Activated gamma-delta T cell (primary cell): ENCODE measurements at places on chromosomes 3 and 15.

- no peak for DNase-seq
Observed at GRCh38 chr3:86658876-86659275, 332.1 kb downstream of the VGLL3 start.

DNA sequence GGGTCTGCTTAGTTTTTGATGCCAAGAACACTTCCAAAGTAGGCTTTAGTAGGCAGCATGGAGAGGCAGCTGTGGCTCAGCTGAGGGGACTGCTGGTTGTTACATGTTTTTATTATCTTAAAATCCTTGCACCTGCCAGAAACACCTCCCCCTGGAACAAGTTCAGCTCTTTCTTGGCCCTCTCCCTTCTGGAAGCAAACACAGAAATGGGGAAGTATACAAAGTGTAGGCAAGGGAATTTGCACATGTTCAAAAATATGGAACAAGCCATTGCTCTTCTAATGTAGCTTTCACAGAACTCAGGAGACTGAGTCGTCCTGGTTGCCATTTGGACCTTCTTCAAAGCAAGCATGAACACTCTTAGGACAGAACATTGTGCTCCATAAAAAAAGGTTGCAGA is 169.1 kb upstream of the SEMA6D start:
- no peak for DNase-seq

DNA sequence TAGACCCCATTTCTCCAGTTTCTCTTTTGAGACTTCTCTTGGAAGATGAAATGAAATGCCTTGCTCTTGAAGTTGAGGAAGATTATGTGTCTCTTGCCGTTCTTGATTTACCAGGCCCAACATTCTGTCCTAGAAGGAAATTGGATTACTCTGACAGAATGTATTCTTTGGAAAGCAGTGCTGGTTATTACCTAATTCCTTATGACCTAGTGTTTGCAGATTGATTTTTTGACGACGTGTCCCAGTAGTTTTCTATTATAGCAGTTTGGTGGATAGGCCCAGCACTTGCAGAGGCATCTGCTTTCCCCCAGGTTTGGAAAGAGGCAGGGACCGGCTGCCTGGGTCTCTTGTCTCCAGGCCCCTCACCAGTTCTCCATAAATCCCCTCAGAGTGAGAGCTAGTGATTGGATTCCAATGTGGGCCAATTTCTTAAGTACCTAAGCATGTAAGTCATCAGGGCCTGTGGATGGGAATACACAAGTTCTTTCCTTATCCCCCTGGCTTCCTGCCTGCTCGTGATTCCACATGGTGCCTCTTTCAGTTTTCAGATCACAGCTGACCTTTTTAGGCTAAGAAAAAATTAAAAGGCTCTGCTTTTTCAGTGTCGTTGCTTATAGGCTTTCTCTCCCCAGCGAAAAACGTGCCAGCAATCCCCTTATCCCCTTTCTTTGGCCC is 50.2 kb downstream of the EPHB3 start:
- no peak for DNase-seq

DNA sequence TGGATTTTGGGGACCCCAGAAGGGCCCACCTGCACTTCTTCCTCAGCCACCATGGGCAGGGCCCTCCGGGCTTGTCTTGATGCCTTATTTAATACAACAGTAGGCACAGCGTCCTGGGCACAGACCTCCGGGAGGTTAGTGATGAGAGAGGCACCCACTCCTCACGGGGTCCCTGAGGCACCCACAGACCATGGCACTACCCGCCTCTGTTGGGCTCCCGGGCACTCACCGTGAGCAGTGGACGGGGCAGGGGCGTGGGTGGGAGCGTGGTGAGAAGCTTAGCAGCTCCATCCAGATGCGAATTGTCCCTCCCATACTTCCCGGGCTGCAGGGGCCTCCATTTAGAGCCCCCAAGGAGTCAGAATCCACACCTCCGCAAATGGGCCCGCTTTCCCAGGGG is 317 bp upstream of the MESP2 start:
- no peak for DNase-seq

- no peak for DNase-seq
Observed at GRCh38 chr3:59680919-59681318, 631.1 kb upstream of the CFAP20DC start.

DNA sequence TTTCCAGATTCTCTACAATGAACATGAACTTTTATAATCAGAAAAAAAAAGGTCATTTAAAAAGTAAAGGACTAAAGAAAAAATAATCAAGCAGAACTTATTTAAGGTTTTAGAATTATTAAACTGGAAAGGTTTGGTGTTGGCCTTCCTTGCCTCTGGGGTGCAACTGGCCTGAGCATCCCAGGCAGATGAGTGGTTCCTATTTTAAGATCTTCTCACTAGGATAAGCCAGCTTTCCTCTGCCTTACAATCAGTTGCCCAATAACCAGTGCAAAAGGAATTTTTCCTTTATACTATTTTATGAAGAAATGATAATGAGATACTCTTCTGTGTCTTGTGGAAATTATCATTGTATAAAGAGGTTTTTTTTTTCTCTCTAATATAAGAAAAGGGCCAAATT is 56.6 kb downstream of the SEC22A start:
- no peak for DNase-seq

GRCh38 chr3:44045476-44046275 is 196.0 kb upstream of the TOPAZ1 start:
- DNase-seq: no peak

DNA sequence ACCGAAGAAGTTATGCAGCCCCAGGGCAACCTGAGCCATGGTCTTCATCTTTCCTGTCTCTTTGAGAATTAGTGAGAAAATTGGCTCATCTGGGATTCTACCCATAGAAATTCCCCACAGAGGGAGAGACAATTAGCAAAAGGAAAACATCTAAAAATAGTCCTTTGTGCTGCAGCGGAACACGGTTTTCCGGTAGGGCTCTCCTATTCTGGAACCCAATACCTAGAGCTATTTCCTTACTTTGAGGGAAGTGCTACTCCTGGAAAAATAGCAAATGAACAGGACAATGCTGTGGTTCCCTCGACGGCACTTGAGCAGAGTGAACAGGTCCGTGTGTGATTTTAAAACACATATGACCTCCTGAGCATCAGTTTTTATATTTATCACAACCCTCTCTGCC is 210.5 kb downstream of the FGF12 start:
- no peak for DNase-seq

DNA sequence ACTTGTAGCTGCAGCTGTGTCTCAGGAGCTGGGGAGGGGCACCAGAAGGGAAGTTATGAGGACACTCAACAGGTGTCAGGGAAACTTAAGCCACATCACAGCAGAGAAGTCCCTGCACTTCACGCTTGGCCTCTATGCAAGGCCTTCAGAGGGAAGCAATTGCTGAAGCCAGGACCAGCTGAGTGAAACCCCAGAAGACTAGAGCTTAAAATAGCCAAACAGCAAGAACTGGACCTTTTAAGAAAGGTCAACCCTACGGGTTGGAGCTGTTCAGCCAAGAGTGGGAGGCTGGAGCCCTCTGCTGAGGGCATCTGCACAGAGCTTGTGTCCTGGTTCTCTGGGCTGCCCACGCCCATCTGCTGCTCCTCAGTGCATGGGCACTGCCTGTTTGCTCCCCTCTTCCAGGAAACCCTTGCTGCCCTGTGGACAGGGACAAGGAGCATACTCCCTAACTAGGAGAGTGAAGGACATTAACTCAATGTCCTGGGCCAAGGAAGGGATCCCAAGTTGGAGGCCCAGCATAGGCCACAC is 3.9 kb upstream of the GRAMD2A start:
- DNase-seq: no peak

GRCh38 chr3:29764603-29765254 is 483.9 kb downstream of the RBMS3 start:
- DNase-seq: no peak

DNA sequence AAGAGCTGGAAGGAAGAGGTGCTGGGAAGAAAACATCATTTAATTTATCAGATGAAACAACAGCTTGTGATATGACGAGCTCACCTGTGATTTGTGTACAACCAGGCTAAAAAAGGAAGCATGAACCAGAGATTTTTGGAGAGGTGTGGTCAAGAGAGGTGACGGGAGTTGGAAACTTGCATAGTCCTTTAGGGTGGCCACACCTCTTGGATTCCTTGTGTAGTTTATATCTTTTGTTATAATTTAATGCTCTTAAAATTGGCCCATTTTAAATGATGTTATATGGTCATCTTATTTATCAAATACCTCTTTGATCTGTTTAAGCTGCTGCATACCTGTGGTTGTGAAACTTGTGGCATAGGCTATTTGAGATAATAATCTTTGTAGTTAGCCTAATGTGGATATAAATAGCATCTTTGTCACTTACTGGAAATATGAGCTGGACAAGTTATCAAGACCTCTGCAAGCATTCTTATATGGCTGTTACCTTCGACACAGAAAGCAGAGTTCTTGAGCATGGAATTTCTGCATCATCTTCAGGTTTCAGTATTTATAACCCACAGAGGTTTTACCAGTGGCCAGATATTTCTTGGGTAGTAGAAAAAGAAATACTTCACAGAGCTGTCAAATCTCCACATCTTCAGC is 49.1 kb downstream of the IL1RAP start:
- no peak for DNase-seq

DNA sequence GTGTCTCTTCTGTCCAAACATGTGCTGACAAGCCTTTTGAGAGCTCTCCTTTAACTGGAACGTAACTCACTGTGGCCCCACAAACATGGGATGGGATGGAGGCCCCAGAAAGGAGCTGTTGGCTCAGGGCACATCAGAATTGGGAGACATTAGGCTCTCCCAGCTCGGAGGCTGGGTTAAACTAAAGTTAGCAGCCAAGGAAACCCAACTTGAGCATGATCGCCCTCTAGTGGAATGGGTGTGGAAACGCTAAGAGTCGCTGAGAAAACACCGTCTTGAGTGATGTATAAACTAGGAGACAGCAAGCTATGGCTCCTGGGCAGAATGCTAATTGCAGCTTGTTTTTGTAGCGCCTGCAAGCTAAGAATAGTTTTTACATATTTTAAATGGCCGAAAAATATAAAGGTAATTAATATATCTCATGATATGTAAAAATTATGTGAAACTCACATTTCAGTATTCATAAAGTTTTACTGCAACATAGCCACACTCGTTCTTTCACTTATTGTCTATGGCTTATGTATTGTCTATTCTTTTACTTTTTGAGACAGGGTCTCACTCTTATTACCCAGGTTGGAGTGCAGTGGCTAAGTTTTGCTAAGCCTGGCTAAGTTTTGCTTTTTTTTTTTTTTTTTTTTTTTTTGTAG is 138.8 kb upstream of the HACD2 start:
- no peak for DNase-seq

- DNase-seq: no peak
Observed at GRCh38 chr15:88139936-88140335, 116.6 kb downstream of the NTRK3 start.

- DNase-seq: no peak
Observed at GRCh38 chr3:57949344-57949743, 58.9 kb upstream of the FLNB start.

GRCh38 chr15:88705769-88706165 is 67.0 kb downstream of the ISG20 start:
- no peak for DNase-seq
